Stimulated activated naive CD8-positive, alpha-beta T cell treated with anti-CD3 and anti-CD28 coated beads, Interleukin-15, Interleukin-2, amounts not matched to agents 100 U/mL and 50 U/mL, for 24 hours (primary cell): ENCODE measurements at places on chromosomes 1 and 21.
A peak's percentile ranks its signal among the peaks of the same experiment; 100 is the strongest.

DNA sequence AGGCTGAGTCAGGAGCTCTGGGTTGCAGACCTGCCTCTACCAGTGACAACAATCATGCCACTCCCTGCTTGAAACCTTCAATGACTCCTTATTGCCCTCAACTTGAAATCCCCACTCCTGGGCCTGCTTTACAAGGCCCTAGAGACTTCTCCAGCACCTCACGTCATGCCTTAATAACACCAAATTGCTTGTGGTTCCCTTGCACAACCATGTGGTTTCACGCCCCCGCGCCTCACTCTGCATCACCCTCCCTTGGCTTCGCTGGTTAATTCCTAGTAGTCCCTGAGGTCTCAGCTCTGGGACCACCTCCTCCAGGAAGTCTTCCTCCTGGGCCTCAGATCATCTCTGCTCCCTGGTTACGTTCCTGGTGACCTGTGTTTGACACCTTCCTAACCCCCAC, 33.0 kb downstream of the EPHA2 start:
- peak; percentile 77 for DNase-seq

DNA sequence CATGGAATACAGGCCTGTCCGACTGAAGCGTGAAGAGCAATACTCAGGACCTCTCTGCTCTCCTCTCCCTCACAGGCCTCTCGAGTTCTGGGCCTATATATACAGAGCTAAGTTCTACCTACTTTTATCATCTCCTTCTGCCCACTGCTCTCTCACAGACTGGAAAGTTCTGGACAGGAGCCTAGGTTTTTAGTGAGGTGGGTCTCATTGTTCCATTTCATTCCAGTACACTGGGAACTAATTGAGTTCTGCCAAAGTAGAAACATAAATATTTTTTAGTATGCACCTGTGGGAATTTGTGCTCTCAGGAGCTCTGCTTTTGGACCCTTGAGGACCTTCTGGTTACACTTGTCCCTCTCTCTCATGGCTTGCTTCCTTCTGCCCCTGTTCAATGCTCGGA, at the start of gene TEDDM1:
Gene TEDDM1 (minus strand): TSS at position 101 of the 400 bp plus-strand sequence. CDS start 182 bp downstream, outside the sequence.
- no peak for DNase-seq

GRCh38 chr1:101028466-101028865, 2.9 kb upstream of the DPH5 start:
- DNase-seq: no peak

DNA sequence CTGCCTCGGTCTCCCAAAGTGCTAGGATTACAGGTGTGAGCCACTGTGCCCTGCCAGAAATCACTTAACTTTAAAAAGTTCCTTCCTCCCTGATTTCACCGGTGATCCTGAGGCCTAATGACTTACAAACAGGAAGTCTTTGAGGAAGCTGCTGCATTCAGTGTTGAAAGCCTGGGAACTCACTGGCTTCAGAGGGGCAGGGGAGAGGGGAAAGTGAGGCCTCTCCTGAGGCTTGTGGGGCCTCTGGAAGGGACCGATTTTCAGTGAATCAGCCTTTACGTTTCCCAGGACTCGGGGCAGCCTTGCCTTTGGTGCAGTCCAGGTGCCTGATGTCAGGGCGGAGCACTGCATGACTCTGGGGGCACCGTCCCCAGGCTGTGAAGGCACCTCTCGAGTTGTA, 30.1 kb upstream of the ARHGEF10L start:
- no peak for DNase-seq

DNA sequence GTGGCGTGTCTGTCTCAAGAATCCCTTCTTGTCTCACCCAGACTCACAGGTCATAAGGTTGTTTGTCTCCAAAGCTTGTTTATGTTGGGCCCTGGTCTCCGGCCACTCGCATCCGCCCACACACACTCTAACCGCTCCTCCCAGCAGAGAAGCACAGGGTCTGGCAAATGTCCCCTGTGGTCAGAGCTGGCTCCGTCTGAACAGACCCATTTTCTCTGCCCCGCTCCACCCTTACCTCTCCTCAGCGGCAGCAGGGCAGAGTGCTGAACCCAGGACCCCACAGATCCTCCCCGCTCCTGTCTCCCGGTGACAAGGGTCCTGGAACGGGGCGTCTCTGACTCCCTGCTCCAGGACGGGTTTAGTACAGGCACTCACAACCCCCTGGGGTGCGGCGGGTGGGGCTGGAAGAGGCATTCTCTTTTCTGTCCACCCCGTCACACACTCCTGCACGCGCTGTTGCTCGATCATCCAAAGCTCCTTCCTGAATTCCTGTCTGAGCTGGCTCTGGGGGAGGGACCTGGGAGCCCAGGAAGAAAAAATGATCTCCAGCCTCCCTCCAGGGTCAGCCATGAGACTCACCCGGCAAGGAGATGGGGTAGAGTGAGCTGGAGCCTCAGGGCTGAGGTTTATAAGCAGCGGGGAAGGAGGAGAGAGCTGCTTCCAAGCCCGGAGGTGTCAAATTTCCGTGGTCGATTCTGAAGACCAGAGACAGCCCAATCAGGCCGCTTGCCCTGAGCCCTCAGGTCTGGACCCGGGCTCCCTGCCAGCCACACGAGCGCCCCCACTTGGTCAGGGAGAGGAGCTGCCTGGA, at the start of gene S100A13:
Gene S100A13 (minus strand): TSS at position 602 of the 811 bp plus-strand sequence. CDS start 1,033 bp downstream, outside the sequence.
- DNase-seq: peak; percentile 28

DNA sequence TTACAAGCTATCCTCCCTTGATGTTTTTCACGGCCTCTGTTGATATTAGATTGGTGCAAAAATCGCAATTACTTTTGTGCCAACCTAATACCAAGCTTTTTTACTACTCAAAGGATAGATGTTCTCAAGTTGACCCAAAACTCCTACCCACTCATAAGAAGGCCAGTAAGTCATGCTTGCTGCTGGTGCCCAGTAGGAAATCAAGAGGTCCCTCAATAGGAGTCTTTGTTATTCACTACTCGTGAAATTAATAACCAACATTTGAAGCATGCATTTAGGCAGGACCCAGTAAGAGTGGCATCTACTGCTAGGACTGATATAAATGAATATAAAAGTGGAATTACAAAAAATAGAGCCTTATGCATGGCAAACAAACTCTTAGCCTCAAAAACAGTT, 52.6 kb downstream of the APP start:
- no peak for DNase-seq

DNA sequence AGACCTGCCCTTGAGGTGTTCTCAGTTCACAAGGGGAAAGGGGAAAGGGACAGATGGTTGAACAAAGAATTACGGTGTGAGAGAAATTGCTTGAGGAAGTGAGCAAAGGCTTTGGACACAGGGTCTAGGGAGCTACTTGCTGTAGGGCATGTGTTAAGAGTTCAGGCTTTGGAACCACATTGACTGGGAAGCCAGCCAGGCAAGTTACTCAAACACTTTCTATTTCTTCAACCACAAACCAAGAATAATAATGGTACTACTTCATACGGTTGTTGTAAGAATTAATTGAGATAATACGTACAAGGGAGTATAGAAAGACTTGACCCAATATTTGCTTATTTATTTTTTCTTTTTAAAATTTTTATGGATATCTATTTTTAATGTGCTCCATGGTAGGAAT, 26.6 kb downstream of the AK4 start:
- DNase-seq: no peak
